ENCODE measurements at places on chromosomes 3 and 15.

DNA sequence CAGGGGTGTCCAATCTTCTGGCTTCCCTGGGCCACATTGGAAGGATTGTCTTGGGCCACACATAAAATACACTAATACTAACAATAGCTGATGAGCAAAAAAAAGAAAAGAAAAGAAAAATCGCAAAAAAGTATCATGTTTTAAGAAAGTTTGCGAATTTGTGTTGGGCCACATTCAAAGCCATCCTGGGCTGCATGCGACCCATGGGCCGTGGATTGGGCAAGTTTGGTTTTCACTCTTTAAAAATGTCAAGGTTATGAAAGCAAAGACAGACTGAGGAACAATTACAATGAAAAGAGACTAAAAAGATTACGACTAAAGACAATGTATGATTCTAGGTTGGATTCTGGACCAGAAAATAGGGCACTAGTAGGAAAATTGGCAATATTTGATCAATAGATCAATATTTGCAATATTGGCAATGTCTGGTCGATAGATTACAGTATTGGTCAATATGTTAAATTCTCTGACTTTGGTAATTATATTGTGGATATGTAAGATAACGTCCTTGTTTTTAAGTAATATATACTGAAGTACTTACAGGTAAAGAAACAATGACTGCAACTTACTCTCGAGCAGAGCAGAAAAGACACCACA is 19.9 kb downstream of the CCNL1 start:
- no peak for DNase-seq

- no peak for DNase-seq
These were observed 2.5 kb upstream of the CNTN4 start for GRCh38 chr3:2096216-2096615.

DNA sequence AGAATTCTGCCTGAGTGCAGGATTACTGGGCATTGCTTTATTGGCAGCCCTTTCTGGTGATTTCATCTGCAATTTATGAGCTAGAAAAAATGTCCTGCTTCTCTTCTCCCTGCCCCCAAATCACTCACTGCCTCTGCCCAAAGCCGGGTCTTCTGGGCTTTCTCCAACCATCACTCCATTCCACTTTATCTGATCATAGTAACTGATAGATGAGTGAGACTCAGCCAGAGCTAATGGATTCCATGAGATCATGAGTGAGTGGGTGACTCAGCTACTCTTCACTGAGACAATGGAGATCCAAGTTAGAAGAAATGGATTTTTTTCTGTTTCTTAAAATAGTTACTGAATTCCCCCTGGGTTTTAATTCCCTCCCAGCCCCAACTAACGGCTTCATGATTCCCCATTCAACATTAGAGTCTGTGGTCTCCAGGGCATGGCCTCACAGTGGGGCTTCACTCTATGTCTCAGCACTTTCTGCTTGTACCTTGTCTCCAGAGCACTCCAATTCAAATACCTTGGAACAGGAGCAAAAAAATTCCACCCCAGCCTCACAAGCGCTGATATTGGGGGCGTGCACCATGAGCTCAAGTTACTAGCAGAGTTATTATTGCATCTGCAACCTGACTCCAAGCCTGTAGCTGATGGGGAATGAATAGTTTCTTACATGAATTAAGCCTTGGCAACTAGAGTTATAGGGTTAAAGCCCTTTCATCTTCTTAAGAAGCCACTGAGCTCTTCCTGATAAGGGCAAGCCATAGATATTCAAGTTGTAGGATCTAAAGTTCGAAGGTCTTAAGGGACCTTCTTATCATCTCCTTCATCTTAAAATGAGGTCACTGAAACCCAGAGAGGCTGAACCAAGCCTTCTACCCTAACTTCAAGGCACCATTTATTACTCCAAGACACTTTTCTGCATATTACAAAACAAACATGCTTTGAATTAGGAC is 85.9 kb downstream of the AGBL1 start:
- DNase-seq = no peak

GRCh38 chr3:112693186-112693585 is 52.2 kb upstream of the CCDC80 start:
- no peak for DNase-seq

- DNase-seq = no peak
These were observed 60.4 kb downstream of the BOC start for GRCh38 chr3:113271594-113272384.

DNA sequence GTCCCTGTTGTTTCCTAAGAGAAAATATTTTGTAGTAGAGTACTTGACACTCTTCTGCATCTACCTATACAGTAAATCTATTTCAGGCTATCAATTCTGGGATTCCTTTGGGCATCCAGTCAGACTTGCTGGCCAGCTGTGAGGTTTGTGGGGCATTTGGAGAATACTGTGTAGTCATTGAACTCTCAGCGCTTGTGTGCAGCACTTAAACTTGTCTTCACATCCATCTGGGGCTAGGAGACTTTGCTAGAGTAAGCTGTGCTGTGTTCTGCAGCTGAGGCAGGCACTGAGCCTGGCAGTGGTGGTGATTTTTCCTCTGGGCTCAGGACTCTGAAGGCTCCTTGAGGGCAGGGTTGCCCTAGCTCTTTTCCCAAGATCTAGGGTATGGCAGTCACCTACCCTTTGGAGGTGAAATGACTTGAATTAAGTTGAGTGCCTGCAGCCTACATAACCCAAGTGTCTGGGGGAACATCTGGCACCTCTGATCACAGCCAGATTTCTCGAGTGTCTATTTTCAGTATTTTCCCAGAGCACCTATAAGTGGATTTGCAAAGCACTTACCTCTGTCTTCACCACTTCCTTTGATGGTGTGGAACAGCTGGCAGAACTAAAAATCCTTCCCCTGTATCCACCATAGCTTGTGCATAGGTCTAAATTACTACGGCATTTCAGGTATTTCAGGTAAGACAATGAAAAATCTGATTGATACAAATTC is 19.3 kb downstream of the CLSTN2 start:
- DNase-seq = no peak

- DNase-seq = no peak
These were observed 60.2 kb downstream of the TLNRD1 start for GRCh38 chr15:81060907-81061306.

Measured in tibial nerve (tissue), 4 donors.